ENCODE measurements at places on chromosomes 7 and 10.

- no peak for DNase-seq
These were observed 188.3 kb downstream of the GPR37 start for GRCh38 chr7:124577256-124577655.

DNA sequence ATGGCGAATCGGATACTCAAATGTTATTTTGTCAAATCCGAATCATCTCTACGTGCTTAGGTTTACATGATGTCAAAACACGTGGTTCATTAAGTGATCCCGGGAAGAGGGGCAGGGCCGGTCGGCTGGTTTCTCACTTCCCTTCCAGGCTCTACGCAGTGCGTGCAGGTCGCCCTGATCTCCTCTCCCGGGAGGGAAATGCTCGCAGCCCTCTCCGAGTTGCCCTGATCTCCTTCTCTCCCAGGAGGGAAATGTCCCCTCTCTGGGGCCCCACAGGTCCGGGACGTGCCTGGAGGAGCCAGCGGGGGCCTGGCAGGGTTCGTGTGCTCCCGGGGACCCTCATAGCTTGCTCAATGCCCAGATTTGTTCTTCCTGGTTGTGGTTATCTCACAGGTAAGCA is 202.7 kb downstream of the DNAJB6 start:
- no peak for DNase-seq

DNA sequence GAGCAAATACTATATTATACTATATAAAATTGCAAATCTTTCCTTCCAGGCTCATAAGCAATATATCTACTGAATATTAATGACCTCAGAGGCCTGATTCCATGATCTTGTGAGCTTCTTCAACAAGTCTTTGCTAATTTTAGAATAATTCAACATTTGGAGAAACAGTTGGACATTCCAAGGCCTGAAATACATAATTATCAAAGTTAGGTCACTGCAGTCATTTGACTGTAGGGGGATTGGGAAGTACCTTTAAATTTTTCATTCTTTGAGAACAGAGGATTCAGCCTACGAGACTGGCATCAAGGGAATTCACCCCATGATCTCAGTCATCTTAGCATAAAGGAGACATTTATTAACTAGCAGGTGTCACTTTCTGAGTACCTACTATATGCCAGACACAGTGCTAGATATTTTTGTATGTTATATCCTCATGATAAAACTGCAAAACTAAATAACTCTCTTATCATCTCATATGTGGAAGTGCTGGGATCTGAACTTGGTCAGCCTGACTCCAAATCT is 85.4 kb downstream of the DOCK4 start:
- no peak for DNase-seq

DNA sequence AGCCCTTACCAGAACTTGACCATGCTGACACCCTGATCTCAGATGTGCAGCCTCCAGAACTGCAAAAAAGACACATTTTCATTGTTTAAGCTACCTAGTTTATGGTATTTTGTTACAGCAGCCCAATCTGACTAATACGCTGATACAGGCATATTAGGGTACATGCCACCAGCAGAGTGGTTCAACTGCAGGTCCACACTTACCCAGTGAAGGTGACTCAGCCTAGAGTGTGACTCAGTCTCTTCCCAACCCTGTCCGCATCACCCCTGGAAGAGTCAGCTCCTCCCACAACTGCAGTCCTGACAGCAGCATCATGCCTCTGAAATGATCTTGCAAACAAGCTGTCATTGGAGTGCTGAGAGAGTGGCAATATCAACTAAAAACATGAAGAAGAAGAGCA is 30.8 kb upstream of the GOT1 start:
- no peak for DNase-seq

DNA sequence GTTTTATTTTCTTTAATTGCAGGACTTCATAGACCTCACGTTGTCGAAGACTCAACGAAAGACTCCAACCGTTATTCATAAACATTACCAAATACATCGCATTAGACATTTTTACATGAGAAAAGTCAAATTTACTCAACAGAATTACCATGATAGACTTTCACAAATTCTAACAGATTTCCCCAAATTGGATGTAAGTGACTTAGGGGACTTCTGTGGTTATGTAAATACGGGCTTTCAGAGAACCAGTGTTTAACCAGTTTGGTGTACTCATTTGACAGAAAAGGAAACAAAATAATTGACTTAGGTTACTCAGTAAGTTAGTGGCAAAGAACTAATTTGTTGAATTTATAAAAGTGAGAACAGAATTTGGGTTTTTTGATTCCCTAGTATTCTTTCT is 4.2 kb downstream of the GTPBP4 start:
- no peak for DNase-seq

GRCh38 chr7:105825371-105825770 is 51.0 kb downstream of the ATXN7L1 start:
- DNase-seq, result no peak

- no peak for DNase-seq
These were observed 12.4 kb upstream of the GSTK1 start for GRCh38 chr7:143250822-143251221.

GRCh38 chr7:40482845-40483244 is 348.0 kb downstream of the SUGCT start:
- no peak for DNase-seq

DNA sequence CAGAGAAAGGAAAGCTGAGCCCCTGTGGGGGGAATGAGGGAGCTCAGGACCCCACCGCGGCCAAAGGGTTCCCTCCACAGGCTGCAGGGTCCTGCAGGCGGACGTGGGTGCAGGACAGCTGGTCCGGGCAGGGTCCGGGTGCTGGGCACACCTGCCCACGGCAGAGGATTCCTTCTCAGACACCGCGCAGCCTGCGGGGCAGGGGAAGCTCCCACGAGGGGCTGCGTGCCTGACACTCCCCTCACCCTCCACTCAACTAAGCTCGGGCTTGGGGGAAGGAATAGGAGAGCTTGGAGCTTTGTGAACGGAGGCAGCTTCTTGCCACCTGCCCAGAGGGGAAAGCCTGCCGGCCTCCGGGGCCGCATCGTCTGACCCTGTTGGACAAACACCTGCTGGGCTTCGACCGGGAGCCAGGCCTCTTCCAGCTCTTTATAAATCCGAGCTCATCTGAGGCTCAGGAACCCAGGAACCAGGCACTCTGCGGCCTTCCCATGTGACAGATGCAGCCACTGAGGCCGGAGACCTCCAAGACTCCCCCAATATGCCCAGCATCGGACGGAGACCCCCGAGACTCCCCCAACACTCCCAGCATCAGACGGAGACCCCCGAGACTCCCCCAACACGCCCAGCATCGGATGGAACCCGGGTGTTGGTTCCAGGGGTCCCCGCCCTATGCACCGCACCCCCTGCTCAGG is 97.3 kb downstream of the PDGFA start:
- no peak for DNase-seq

- no peak for DNase-seq
These were observed 293.2 kb downstream of the PPP1R3A start for GRCh38 chr7:113625494-113626102.

DNA sequence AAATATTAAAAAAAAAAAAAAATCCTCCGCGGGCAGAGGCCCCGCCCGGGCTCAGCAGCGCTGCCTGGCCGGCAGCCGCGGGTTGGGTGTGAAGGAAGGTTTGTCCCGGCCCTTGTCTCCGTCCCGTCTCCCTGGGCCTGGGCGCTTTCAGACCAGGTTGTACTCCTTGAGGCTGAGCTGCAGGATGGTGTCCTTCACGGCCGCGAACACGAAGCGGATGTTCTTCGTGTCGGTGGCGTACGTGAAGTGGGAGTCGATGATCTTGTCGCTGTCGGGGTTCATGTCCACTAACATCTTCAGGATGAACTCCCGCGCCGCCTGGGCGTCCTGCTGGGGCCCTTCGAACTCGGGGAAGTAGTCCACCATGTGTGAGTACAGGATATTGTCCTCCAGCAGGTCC is 123.7 kb upstream of the KCTD7 start:
- no peak for DNase-seq
